ENCODE measurements at places on chromosomes 7 and 10.

GRCh38 chr7:27185854-27186667, 1.0 kb upstream of the HOXA11 start:
- no peak for DNase-seq

DNA sequence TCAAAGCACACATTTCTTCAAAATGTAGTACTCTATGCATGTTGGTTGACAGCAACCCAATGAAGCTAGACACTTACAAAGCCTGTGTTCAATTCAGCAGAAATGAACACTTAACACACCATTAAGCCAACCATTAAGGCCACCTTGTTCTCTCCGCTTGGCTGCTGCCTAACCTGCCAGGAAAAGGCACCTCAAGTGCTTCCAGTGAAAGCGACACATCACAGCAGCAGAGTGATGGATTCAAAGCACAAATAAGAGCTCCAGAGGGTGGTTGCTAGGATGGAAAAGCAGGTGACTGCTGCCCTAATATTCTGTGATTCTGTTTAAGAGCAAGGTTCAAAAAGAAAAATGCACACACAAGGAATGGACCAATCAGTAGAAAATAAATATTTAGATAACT, 81.5 kb upstream of the GNAI1 start:
- DNase-seq: no peak

DNA sequence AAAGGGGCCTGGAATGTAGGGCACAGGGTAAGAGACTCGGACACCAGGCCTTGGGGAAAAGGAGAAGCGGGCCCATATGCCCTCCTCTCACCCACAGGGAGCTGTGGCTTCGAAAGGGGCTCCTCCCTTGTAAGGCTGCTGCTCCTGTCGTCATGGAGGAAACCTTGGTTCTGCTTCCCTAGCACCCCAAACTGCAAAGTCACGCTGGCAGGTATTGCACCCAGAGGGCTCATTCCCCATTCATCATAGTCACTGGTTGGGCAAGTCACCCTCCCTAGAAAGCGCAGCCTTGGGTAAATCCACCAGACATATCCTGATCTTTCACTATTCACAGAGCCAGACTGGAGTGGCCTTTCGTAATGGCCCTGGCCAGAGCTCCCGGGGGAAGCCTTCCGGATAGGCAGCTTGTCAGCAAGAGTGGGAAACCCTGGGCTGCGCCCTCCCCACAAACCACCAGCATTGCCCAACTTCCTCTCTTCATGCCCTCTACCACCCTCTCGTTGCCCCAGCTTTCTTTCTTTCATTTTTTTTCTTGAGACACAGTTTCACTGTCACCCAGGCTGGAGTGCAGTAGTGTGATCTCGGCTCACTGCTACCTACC, 121.0 kb downstream of the HIP1 start:
- DNase-seq: no peak

GRCh38 chr7:155227788-155228458, 69.8 kb upstream of the INSIG1 start:
- DNase-seq: no peak

Measured in fibroblast of skin of abdomen (primary cell).